HT-29 (cell line): ENCODE measurements at places on chromosomes 4 and X. TPM values are rescaled to one million over a fixed set of nuclear protein-coding genes. Genes with fewer than 3 reads are reported as not detected.

- DNase-seq: no peak
Measured at GRCh38 chrX:148192547-148192946, 211.4 kb downstream of the FMR1NB start.

The MAGEA12 gene
- 6.2 and 6.8 TPM in 2 replicates for total RNA-seq

DNA sequence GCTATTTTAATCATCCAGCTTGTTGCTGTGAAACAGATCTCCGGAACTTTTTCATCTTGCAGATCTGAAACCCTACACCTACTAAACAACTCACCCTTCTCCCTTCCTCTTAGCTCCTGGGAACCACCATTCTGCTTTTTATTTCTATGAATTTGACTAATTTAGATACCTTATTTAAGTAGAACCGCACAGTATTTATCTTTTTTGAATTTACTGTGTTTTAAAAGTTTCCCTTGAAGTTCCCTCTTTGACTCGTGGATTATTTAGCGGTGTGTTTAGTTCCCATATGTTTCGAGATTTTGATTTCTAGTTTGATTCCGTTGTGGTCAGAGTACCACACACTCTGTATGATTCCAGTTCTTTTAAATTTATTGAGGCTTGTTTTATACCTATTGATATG, 44.6 kb downstream of the EIF2S3 start:
- no peak for DNase-seq

The AKAP17A gene
- total RNA-seq: 34.9 and 38.3 TPM in 2 replicates
